Small intestine (tissue), 16 donors: ENCODE measurements at places on chromosomes 6 and 20. TPM values are rescaled to one million over a fixed set of nuclear protein-coding genes. Genes with fewer than 3 reads are reported as not detected.

DNA sequence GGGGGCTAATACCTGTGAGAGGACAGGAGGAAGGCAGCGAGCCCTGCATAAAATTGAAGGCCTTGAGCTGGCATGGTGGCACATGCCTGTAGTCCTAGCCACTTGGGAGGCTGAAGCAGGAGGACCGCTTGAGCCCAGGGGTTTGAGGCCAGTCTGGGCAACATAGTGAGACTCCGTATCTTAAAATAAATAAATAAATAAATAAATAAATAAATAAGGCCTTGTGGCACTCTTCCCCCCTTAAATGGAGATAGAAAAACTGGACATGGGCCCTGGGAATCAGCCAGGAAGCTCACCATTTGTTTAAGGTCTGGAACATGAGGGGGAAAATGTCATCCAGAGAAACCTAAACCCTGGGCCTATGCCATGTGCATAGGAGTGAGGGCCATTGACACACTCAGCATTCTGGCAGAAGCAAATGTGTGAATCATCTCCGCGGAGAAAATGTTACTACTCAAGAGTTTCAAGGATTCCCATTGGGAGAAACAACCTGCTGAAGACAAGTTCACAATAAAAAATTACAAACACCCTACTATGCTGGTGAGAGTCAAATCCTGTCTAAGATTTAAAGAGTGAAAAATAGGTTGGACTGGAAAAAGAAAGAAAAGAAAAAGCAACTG lies 51.9 kb upstream of the UBR2 start:
- no peak for DNase-seq
- no peak overlapping the region for H3K4me3 ChIP-seq
- H3K27me3 ChIP-seq: no peaks in the 10 kb centered on the region
- H3K27ac ChIP-seq: no peak overlapping the region

- no peaks in the 10 kb centered on the region for H3K27me3 ChIP-seq
- H3K27ac ChIP-seq: no peak overlapping the region
- DNase-seq: no peak
- peaks cover 29% of the 10 kb centered on the region for H3K36me3 ChIP-seq
- H3K4me3 ChIP-seq: no peak overlapping the region
- no peaks in the 10 kb centered on the region for H3K4me1 ChIP-seq
Observed at GRCh38 chr6:18209539-18210197, 54.4 kb downstream of the KDM1B start.

C20orf202 gene
- polyA plus RNA-seq: 5.3 TPM

GNAS-AS1 gene
- 0.38 TPM for polyA plus RNA-seq

DNA sequence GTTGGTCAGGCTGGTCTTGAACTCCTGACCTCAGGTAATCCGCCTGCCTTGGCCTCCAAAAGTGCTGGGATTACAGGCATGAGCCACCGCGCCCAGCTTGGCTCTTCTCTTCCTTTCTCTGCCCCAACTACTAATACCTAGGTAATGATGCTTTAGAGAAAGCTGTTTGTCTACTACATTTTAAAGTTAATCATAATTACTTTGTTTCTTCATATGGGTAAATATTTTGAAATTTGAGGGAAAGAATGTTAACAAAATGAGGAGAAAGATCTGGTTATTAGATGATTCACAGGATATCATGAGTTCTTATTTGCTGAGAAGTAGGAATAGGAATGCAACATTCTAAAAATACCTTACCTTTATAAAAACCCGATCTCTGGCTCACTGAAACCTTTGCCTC lies 18.4 kb upstream of the PTPRK start:
- no peaks in the 10 kb centered on the region for H3K27me3 ChIP-seq
- no peaks in the 10 kb centered on the region for H3K4me1 ChIP-seq
- no peak overlapping the region for H3K27ac ChIP-seq
- DNase-seq: no peak
